ENCODE measurements at places on chromosomes 5 and 9.

GRCh38 chr5:74490814-74491213 lies 149.7 kb downstream of the ENC1 start:
- DNase-seq: peak; percentile 60

GRCh38 chr5:40939753-40940152 lies 30.5 kb downstream of the C7 start:
- DNase-seq: no peak

- DNase-seq: no peak
These were observed 79.3 kb downstream of the FOXD1 start for GRCh38 chr5:73369278-73369677.

DNA sequence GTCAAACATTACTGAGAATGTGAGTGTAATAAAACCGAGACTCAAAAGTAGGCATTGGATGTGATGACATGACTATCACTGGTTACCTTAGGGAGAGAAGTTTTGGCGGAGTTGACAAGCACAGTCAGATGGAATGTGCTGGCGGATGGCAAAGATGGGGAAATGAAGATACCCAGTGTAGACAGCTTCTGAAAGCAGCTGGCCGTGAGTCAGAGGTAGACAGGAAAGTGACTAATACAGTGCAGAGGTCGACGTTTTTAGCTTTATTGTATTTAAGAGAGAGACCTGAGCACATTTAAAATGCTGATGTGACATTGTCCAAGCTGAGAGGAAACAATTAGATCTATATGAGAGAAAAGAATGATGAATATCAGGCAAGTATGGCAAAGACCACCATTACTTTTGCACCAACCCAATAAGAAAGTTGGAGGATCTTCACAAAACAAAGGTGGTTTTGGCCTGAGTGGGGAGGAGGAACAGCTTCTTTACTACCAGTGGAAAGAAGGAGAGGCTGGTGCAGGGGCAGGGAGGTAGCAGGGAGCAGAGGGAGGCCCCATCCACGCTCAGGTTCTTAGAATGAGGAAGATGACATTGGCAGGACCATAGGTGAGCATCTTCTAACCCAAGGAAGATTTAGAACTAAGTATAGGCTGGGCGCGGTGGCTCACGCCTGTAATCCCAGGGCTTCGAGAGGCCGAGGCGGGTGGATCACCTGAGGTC lies 36.7 kb upstream of the KCNIP1 start:
- DNase-seq: no peak

DNA sequence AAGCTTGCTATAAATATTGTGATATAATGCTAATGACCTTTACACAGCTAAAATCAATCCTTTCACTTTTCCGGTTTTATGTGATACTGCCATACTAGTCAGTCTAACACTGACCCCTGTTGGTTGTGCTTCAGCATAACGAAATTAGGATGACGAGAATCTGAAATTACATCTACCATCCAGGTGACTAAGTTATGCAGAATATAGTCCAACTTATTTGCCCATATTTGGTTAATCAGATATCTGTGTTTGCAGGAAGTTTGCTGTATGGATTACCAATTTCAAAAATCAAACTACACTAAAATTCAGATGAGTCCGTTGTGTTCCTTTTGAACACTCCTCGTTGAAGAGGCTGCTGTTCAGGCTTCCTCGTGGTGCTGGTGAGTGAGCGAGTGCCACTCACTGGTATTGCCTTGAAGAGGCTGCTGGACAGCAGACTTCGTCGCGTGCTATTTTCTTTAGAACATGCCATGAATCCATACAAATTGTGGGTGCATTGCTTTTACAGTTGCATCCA lies 32.5 kb downstream of the TENT4A start:
- peak; percentile 70 for DNase-seq

GRCh38 chr5:146395193-146395592 lies 51.9 kb upstream of the TCERG1 start:
- DNase-seq: no peak

DNA sequence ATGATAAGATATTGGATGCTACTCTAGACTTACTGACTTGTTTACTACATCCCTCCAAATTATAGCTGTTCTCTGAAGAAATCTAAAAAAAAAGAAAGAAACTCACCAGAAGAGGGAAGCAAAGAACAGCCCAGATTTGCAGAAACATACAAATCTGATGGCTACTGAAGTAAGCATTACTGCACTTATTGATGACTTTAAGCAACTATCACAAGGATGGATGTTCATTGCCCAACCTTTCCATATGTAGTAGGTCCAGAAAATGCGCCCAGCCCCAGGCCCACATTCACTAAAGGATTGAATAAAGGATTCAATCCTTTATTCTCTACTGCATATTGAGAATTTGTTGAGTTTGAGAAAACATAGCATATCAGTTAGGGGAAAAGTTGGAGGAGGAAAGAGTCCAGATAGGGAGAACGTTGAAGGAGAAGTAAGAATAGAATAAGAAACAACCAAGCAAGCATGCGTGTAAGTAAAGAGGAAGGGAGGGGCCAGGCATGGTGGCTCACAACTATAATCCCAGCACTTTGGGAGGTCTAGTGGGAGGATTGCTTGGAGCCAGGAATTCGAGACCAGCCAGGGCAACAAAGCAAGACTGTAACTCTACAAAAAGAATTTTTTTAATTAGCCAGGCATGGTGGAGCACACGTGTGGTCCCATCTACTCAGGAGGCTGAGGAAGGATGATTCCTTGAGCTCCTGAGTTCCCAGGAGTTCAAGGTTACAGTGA lies 33.8 kb upstream of the DTWD2 start:
- DNase-seq: peak; percentile 44

GRCh38 chr9:92380603-92381002 lies 23.8 kb downstream of the OGN start:
- DNase-seq: no peak

GRCh38 chr9:84856181-84856632 lies 186.7 kb downstream of the NTRK2 start:
- no peak for DNase-seq

- DNase-seq: no peak
These were observed 51.5 kb downstream of the PSD2 start for GRCh38 chr5:139847091-139847490.

DNA sequence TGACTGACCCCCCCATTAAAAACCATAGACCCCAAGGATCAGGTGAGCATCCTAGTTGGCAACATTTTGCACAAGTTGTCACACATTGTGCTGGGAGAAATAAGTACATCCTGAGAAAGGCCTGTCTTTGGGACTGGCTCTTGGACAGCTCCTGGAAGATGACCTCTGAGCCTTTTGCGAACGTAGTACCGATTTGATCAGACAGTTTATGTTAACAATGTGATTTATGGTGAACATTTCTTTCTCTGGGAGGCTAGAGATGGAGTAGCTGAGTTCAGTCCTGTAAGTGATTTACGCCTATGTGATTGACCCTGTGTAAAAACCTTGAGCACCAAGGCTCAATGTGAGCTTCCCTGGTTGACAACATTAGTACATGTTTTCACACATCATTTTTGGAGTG lies 41.7 kb downstream of the LOX start:
- DNase-seq: no peak

DNA sequence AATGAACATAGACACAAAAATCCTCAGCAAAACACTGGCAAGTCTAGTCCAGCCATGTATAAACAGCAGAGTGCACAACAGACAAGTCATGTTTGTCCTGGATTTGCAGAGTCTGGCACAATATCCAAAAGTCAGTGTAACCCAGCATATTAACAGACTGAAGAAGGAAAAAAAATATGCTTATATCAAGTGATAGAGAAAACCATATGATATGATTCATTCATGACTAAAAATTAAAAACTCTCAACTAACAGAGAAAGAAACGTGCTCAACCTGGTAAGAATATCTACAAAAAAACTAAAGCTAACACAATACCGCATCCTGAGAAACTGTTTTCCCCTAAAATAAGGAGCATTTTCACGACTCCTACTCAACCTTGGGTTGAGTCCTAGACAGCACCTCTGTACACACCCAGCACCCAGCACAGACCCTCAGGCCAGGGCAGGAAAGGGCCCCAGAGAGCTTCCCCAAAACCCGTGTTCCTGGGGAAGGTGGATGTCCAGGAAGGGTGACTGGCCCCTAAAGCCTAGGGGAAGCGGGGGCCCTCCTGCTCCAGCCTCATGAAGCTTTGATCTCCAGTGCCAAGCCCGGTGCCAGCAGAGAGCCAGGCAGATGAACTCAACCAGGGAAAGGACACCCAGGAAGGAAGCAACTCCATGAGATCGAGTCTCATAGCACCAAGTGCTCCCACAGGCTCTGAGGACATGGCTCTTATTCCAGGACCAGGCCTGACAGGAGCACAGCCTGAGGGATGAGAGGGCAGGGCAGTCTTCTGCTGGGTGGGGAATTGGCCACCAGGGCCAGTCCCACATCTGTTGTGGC lies 38.9 kb downstream of the ADAMTS2 start:
- DNase-seq: no peak

- peak; percentile 72 for DNase-seq
These were observed 890 bp downstream of the PIK3R1 start for GRCh38 chr5:68216245-68217046.

DNA sequence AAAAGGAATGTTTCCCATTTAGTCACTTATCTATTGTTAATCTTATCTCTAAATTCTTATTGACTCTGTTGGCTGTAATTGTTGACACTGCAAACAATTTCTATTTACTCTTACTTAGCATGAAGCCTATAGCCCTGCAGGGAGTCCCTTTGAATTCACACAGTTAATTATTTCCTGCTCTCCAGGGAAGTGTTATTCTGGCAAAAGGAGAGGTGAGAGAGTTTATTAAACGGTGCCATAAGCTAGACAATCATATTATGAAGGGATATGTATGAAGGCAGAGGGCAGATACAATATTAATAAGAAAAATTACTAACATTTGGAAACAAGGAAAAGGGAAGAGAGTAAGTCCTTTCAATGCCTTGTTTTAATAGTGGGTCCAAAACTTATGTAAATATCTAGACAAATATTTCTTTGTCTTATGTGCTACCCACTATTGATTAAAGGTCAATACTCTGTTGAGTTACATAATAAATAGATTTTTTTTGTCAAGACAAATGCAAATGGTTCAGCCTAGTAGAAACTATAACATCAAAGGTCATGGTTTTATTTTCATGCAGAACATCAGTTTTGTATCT lies 107.1 kb downstream of the CDH18 start:
- peak; percentile 97 for DNase-seq

DNA sequence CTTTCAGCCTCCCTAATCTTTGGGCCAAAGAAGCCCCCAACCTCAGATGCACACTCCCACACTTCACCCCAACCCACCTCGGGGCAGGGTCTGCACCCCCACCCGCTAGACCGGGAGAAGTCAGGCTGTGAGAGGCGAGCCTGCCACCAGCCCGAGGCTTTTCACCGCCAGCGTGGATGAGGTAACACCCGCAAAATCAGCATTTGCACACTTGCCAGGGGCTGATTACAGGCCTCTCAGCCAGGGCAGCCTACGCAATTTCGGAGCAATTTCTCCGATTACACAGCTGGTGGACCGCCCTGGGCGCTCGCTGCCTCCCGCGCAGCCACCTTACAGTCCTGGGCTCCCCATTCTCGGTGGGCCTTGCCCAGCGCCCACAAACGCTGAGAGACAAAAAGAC lies 68.5 kb downstream of the FOXD1 start:
- DNase-seq: no peak

GRCh38 chr5:37742111-37742510 lies 97.7 kb downstream of the GDNF start:
- DNase-seq: no peak

GRCh38 chr5:83321483-83322055 lies 150.0 kb upstream of the VCAN start:
- DNase-seq: no peak

DNA sequence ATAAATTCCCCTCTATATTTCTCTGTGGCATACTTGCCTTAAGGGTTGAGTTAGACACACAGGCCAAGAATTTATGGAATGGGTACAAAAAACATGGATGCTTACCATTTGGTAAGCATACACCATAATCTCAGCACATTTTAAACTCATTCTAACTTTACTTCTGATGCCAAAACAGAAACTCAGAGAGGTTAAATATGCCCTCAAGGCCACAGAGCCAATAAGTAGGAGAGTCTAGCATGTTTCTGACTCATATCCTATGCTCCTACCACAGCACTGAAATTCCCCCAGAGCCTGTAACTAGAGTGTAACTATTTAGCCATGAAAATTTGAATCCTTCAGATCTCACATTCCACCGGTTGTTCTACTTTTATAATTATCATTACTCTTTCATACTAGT lies 559.7 kb downstream of the ACTL7B start:
- no peak for DNase-seq

- DNase-seq: no peak
These were observed 30.2 kb upstream of the DUSP1 start for GRCh38 chr5:172801179-172801671.

DNA sequence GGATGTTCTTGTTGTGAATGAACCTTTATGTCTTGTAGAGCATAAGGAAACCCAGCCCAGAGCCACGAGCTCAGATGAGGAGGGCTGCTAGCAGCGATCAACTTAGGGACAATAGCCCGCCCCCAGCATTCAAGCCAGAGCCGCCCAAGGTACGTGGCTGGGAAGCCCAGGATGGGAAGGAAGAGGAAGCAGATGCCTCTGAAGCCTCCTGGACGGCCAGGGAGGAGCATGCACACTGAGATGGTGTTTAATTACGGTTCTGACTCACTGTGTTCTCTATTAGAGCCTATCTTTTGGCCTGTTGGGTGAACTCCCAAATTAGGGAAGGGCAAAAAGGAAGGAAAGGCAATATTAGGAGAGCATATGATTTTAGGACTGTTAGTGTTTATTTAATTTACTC lies 75.3 kb downstream of the TJP2 start:
- DNase-seq: no peak

DNA sequence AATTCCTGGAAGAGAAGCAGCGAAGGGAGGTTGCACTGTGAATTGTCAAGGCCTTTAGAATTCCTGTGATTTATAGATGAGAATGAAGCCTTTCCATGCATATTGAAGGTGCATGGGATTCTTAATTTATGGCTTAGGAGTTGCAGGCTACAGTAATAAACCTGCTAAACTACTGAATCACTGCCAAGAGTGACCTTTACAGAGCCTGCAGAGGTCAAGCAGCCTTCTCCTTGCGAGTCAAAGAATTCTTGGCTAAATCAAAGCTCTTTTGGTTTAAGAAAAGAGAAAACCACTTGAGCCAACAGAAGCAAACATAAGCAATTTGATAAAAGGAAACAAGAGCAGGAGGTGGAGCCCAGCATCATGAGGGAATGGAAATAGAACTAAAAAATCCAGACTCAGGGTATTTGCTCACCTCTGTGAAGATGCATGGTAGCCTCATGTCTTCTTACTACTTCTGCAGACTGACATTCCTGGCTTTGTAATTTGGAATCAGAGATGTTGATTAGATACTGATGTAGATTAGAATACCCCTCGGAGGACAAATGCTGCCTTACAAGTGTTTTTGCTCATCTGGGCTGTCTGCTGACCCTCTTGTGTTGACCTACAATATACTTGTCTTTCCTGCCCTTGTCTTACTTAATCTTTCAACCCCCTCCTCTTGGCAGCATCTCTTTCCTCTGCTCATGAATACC lies 90.3 kb upstream of the IFNK start:
- DNase-seq: no peak

Measured in DMS53 (cell line).